ENCODE measurements at places on chromosomes 2 and 18.

GRCh38 chr2:160139991-160140390 is 60.1 kb downstream of the ITGB6 start:
- peak; percentile 21 for DNase-seq

GRCh38 chr2:205782941-205783340 is 100.6 kb downstream of the NRP2 start:
- no peak for DNase-seq

GRCh38 chr2:190511104-190511503 is 23.4 kb downstream of the NEMP2 start:
- DNase-seq, result peak; percentile 52

DNA sequence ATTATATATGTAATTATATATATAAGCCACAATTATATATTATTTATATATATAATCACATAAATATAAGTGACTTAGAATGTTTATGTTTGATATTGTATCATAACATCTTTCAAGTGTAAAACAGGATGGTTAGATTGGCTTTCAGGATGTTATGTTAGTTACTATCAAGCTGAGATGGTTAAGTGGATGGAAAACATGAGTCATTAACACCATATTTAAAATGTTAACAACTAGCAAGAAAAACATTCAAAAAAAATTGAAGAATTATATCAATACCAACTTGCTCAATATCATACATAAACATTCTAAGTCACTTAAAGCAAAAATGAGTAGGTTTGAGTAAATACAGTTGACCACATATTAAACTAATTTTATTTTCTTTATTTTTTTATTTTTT is 21.8 kb upstream of the RAB27B start:
- DNase-seq, result peak; percentile 16

GRCh38 chr2:230077851-230078547 is 9.3 kb upstream of the SLC16A14 start:
- DNase-seq, result no peak

DNA sequence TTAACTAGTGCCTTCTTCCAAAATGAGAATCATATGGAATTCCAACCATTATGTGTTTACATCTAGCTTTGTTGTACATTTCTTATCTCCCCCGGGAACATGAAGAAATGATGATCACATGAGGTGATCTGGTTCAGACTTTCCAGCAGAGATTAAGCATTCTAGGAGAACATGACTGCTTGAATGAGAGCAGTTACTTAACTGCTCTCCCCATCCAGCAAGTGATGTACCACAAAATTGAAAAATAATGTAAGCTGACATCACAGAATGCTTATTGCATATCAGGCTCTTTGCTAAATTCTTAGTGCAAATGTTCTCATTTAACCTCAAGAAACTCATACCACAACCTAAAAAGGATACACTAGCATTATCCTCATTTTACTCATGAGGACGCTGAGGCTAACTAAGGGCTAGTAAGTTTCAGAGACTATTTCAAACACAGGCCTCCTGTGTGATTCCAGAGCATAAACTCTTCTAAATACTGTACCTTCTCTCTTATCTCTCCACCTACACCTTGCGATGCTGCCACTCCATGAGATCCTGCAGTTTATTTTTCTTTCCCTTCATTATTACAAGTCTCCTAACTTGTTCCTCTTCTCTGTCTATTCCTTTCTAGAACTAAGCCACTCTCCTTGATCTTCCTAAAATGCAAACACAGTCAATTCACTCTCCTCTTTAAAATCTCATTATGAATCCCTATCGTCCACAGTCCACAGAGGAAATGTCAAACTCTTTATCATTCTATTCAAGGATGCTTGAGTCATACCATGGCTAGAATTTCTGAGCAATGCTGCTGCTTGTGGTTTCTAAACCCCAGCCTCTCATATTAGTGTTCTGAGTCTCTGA is 1224.8 kb upstream of the ZEB2 start:
- DNase-seq, result peak; percentile 96

- DNase-seq, result peak; percentile 61
Observed at GRCh38 chr2:228535396-228535795, 353.9 kb upstream of the SPHKAP start.

Data from ELR (cell line).